ENCODE measurements at places on chromosomes 16 and 17.

- no peak for DNase-seq
Measured at GRCh38 chr17:68657576-68657975, 56.4 kb upstream of the FAM20A start.

GRCh38 chr16:56382459-56382858 lies 42.9 kb downstream of the AMFR start:
- DNase-seq, result no peak

DNA sequence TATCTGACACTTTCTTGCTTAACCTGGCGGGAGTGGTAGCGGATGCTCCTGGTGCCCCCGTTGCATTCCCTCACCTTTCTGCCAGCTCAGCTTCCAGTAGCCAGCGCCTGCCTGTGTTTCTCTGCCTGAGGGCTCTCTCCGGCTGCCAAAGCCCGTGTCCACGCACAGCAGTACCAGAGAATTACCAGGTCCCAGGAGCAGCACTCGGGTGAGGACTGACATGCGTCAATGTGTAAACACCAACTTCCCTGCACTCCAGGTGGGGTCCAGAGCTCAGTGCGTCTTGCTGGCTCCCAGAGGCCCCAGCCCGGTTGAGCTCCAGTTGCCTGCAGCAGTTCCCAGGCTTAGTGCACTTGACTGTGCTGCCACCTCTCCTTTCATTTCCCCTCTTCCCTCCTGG lies 54.8 kb downstream of the CDH13 start:
- DNase-seq, result no peak

GRCh38 chr16:8822403-8822802 lies 24.8 kb downstream of the PMM2 start:
- no peak for DNase-seq

DNA sequence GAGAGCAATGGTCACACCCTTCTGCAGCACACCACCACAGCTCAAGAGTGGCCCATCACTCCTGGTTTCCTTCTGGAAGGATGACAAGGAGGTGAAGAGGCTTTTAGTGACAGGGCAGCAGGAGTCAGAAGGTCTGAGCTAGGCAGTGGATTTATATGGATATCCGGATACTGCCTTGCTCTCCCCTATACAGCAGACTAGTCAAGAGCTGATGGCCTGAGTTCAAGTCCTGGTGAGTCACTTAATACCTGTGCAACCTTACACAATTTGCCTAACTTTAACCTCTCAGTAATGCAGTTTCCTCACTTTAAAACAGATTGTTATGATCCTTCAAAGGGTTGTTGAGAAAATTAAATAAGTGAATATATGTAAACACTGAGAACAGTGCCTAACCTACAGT lies 22.9 kb downstream of the MYO18A start:
- DNase-seq, result no peak

DNA sequence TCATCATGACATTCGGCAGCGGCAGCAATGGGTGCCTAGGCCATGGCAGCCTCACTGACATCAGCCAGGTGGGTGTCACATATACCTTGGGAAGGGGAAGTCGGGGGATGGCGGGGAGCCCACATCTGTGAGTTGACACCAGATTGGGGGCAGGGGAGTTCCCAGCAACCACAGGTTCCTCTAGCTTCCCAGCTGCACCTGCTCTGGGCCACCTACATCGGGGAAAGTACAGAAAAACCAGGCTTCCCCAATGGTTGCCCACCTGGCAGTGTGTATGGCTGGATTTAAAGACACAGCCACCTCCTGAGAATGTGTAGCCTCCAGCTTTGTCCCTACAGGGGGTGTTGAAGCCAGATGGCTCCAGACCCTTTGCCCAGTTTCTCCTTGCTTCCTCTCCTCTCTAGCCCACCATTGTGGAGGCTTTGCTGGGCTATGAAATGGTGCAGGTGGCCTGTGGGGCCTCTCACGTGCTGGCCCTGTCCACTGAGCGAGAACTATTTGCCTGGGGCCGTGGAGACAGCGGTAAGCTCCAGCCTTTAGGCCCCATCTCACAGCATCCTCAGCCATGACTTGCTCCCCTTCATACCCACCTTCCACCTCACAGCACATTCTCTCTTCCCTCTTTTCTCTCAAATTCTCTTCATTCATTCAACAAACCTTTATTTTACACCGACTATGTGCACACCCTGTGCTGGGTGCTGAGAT lies 5.0 kb upstream of the TRAF4 start:
- DNase-seq, result peak; percentile 66

DNA sequence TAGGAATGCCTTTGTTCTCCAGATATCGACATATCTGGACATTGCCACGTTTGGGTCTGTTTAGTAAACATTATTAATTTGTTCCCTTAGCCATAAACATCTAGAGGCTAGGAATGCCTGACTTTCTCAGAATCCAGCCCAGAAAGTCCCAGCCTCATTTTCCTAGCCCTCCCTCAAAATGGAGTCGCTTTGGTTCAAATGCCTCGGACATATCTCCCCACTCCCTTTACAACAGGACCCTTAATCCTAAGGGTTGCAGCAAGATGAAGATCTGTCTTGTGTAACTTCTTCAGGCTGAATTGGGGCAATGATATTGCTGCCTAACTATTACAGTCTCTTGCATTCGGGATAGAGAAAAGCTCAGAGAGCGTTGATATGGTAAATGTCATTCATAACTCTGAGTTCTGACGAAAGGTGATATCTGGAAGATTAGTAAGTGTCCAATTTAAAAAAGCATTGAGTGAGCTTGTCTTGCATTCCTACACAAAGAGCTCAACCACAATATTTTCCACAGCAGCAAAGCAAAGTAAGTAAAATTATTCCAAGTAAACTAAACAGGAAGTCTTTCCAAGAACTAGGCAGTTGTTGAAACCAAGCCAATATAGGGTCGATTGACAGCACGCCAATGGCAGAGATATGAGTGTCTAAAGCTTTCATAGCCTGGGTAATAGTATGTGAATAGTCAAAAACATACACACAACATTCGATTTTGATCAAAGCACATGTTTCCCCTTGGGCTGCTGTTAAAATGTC lies 46.0 kb upstream of the ARL4D start:
- no peak for DNase-seq

DNA sequence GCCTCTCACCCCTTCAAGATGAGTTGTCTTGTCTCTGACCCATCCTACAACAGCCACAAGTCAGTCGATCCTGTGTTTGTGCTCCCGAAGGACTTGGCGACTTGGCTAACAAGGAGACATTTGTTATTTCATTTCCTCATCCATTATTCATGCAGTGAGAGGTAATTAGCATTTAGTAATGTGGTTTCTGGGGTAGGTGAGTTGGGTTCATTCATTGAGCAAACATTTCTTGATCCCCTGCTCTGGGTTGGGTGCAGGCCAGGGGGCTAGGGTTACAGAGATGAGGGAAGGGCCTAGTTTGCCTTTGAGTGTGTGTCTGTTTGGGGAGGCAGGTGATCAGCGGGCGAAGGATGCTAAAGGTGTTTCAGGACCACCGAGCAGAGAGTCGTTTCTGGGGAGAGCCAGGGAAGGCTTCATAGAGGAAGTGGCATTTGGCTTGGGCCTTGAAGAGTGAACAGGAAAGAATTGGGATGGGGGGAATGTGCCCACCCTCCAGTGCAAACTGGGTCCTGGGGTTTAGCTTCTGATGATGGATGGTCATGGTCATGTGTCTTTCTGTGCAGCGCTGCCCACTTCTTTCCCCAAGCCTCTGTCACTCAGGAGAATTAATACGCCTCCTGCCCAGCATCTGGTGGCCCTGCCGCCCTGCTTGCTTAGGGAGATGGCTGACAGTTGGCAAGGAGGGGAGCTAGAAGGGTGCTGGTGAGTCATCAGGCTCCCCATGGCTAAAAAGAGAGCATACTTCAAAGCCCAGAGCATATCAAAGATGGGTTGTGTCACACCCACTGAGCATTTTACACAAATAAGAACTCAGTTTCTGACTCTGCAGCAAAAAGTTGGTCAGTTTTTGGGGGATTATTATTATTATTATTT lies 38.5 kb downstream of the MSI2 start:
- peak; percentile 34 for DNase-seq

DNA sequence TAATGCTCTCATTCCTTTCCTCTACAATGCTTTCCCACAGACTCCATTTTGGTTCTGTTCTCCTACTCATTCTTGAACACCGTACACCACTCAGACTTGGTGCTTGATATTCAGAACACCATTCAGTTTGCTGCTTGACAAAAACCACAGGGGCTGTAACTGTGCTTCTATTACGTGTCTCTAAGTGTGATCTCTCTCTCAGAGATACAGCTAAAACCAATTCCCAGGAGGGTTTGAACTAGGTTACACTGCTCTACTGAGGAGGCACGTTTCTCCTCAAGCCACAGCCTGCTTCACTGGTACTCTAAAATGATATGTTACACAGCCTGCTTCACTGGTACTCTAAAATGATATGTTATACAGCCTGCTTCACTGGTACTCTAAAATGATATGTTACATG lies 175.7 kb downstream of the CEP112 start:
- DNase-seq, result no peak

- no peak for DNase-seq
Measured at GRCh38 chr17:42098730-42099399, 592 bp upstream of the ZNF385C start.

DNA sequence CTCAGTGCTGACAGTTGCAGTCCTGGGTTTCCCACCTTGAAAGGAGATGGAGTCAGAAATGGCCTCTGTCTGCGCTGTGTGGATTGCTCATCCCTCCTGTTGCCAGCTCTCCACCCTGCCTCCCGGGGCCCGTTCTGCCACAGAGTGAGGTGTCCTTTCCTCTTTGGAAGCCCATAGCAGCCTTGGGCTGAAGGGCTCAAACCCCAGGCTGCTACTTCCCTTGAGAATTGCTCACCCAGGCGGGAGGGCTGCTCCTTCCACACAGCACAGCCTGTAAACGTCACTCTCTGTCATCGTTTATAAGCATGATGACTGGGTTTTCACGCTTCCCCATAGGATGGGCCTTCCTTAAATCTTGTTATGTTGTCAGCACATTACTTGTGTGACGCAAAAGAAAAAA lies 62.7 kb downstream of the FOXK2 start:
- DNase-seq, result no peak

DNA sequence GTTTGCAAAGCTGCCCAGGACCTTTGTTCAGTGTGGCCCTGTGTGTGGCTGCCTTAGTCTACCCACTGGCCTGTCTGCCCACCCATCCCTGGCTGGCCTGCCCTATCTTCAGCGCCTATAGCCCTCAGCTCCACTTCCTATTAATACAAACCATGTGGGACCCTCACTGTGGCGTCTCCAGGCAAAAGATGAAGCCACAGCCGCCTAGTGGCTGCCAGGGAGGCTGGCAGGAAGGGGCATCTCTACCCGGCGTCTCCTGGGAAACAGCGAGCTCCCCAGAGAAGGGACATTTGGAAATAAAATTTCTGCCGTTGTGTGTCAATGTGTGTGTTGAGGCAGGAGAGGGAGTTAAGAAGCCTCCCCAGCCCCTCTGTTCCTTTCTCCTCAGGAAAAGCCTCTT lies 31.5 kb downstream of the NEUROD2 start:
- DNase-seq, result no peak

GRCh38 chr16:65936096-65936495 lies 430.4 kb upstream of the CDH5 start:
- no peak for DNase-seq

Data from stimulated activated CD4-positive, alpha-beta T cell treated with anti-CD3 and anti-CD28 coated beads, Interleukin-15, amount 100 ng/mL, for 24 hours (primary cell).